Hematopoietic multipotent progenitor cell treated with erythropoietin and hydrocortisone succinate and interleukin-3 and kit ligand, for 8 days (in vitro differentiated cells): ENCODE measurements at places on chromosomes 4 and X.

- DNase-seq: no peak
Measured at GRCh38 chr4:41643331-41643730, 105.2 kb downstream of the PHOX2B start.

DNA sequence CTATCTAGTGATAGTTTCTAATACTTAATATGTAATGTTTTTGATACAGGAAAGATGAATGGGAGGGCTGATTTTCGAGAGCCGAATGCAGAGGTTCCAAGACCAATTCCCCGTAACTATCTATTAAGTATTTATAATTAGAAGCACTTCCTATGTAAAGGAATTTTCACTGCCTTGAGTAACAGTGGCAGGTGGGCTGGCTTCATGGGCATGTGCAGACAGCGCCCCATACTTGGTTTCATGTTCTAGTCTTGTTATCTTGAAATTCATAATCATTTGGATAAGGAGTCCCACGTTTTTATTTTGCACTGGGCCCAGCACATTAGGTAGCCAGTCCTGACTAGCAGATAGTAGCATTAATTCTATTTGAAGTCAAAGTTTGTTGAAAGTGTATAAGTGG is 1.7 kb downstream of the OCIAD1 start:
- peak; percentile 31 for DNase-seq

DNA sequence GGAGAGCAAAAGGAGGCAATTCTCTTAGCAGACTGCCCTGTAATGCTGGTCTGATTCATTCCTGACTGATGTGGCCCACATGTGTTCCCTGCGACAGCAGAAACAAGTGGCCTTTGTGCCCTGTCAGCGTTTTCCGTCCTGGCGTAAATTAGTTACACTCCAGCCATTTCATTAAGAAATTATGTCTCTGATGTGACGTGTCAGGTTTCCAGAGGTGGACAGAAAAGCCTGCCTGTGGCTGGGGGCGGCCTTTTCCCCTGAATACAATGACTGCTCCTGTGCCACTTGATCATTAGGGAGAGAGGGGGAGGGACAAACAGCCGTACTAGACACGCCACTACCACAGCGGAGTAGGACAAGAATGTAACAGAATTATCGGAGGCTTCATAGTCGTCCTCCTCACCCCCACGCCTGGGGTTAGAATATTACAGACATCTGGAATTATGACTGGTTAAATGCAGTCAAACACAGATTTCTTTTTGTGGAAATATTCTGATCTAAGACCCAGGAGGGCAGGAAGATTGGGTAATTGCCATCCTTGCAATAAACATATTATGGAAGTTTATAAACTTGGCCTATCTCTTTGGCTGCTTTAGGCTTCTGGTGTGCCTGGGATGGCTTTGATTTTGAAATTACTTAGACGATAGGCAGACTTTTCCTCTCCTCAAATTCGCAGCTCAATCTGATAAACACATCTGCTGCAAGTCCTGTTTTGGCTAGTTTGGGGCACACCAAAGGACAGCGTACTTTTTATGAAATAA is 146.2 kb upstream of the BCOR start:
- DNase-seq: no peak

GRCh38 chr4:169665046-169665737 is 44.8 kb downstream of the CLCN3 start:
- DNase-seq: peak; percentile 87

GRCh38 chr4:133498149-133498548 is 349.1 kb downstream of the PCDH10 start:
- no peak for DNase-seq

DNA sequence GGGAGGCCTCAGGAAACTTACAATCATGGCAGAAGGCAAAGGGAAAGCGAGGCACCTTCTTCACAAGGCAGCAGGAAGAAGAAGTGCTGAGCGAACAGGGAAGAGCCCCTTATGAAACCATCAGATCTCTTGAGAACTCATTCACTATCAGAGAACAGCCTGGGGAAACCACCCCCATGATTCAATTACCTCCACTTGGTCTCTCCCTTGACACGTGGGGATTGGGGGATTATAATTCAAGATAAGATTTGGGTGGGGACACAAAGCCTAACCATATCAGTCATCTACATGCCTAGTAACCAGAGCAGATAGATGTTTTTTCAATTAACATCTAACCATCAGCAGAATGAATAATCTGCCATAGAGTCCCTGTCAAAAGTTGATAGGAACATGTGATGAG is 30.4 kb downstream of the FAM13A start:
- DNase-seq: peak; percentile 38

- DNase-seq: no peak
Measured at GRCh38 chrX:40011322-40012038, 86.3 kb downstream of the BCOR start.

GRCh38 chr4:113292371-113293042 is 243.1 kb downstream of the ANK2 start:
- DNase-seq: no peak

DNA sequence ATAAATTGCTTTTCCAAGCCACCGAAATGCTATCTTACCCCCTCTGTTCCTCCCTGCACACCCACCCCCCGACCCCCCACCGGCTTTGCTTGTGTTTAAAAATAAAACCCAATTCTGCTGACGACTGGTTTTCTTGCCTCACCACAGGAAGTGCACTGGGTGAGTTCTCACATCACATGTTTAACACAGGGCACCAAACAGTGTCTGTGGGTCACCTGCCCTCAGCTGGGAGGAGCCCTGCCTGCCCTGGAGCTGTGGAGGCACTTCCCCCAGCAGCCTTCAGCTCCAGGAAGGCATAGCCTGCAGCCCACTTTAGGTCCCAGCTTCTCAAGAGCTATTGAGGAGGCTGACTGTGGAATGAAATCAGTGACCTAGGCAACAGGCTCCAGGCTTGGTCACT is 8.8 kb downstream of the TMEM255A start:
- DNase-seq: no peak

GRCh38 chr4:8101213-8102075 is 57.2 kb downstream of the ABLIM2 start:
- no peak for DNase-seq

DNA sequence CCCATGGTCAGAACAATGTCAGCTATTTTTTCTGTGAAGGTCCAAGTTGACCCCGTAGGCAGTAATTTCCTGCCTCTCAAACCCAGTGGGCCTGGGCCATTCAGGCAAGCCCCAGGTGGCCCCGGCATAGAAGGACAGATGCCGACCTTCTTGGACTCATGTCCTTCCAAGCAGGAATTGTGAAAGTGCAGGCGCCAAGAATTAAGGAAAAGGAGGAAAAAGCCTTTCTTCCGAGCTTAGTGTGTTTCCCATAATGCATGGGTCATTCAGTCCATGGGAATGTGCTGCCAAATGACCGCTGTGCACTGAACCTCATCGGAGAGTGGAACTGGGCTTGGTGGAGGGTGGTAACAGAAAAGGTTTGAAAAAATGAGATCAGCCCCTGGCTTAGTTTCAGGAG is 196.5 kb upstream of the HS3ST1 start:
- DNase-seq: no peak

DNA sequence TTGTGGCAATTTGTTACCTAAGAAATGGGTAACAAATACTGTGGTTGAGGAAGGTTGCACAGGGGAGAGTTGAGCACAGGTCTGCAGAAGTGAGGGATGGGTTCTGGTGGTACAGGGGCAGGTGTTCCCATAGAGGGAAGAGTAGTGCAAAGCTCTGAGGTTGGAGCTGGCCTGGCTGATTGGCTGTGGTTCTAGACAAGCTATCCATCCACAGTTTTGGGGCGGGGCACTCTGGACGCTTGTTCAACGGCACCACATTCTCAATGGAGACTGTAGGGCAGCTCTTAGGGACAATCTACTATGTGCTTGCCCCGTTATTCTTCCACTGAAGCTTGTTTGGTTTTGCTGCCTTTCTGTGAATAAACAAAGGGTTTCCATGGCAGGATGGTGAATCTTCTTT is 35.4 kb downstream of the NAT8L start:
- DNase-seq: no peak

DNA sequence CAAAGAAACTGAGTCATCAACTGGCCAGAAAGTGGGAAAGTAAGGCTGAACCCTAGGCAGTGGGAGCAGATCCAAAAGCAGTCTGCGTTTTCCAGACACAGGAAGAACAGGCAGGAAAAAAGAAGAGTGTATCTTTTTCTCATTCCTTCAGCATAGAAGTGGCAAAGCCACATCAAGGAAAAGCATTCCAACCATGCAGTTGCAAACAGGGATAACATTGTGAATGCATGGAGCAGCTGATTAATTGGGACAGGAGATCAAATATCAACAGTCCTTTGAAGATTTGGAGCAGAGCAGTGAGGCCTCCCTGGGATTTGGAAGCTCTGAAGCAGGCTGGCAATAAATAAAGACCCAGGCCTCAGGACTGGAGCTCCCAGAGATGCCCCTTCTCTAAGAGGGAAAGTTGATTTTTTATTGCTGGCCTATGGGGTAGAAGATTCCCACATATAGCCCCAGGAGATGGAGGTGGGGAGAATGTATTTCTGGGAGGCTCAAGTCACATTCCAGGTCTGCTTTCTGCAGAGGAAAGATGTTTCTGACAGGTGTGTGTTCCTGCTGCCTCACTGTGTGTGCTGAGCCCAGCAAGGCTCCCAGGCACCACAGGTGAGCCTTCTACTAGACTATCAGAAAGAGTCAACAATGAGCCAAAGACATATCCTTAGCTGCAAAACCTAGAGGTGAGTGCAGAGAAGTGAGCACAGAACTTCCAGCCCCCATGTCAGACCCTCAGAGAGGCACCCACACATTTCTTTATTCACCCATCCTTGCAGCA is 222.5 kb downstream of the RAB28 start:
- DNase-seq: no peak

DNA sequence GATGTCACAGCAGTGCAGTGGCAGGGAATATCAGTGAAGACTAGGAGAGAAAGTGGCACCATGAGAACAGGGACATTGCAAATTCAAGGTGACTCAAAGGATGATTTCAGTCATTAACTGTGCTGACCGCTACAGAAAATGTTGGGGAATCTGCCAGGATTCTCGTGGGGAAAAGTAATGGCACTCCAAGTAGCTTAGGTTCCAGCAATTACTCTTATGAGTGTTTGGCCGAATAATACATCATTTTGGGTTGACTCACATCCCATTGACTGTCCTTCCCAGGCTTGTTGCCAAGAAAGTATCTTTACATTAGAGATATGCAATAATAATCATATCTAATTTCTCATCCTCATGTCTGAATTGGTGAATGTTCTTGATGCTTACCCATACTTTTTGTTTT is 1411.1 kb upstream of the PCDH7 start:
- no peak for DNase-seq
